Upper lobe of right lung (tissue), 1 donor: ENCODE measurements at places on chromosomes 6 and 20. TPM values are rescaled to one million over a fixed set of nuclear protein-coding genes. Genes with fewer than 3 reads are reported as not detected.

DNA sequence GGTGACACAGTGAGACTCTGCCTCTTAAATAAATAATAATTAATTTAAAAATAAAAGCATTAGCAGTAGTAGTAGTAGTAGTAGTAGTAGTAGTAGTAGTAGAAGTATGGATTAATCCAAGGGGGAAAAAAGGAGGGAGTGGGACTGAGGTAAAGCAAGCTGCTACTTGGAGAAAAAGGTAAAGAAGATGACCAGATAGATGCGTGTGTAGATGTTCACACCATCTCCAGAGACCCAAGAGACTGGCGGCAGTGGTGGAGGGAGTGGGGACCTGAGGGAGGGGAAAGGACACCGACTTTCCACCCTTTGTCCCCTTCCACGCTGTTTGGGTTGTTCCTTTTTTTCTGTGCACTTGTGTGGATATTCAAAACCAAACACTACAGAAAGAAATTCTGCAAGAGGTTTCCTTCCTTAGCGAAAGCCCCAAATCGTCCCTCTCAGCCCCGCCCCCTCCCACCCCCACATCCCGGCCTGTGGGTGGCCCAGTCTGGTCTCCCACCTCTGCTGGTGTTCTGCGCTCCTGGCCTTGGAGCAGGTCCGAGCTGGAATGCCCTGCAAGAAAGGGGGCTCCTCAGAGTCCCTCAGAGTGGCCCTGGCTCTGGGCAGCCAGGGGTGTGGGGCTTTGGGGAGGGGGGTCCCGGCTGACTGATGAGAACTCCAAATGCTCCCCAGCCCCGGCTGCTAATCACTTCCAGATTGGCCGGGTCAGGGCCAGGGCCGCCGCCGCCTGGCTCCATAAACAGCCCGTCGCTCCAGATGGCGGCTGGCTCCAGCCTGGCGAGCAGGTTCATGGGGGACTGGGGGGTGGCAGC, 60.2 kb downstream of the UBE2V1 start:
- no peak for DNase-seq
- H3K4me3 ChIP-seq: no peak overlapping the region
- no peaks in the 10 kb centered on the region for H3K36me3 ChIP-seq
- H3K4me1 ChIP-seq: peaks cover 9% of the 10 kb centered on the region
- no peaks in the 10 kb centered on the region for H3K27me3 ChIP-seq

- H3K27me3 ChIP-seq: no peaks in the 10 kb centered on the region
- H3K36me3 ChIP-seq: no peaks in the 10 kb centered on the region
- H3K4me3 ChIP-seq: no peak overlapping the region
- H3K27ac ChIP-seq: no peak overlapping the region
- DNase-seq: no peak
- no peaks in the 10 kb centered on the region for H3K4me1 ChIP-seq
Observed at GRCh38 chr6:154268486-154268885, 88.1 kb downstream of the IPCEF1 start.

DNA sequence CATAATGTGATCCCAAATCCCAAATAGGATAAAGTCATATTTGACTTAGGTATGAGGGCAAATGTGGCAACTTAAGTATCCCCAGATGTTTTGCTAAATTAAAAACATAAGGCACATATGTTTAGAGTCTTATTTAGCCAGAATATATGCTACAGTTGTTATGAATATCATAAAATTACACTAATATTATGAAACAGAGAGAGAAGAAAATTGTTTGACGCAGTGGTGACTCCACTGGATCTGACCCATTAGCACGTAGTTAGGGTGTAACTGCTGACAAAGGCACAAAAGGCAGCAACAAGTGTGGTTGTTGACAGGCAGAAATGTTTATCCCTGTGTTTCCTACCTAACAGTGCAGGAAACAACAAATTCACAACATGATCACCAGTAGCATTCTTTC, 152.4 kb upstream of the THBS2 start:
- no peak overlapping the region for H3K4me3 ChIP-seq
- H3K36me3 ChIP-seq: no peaks in the 10 kb centered on the region
- H3K4me1 ChIP-seq: no peaks in the 10 kb centered on the region

DNA sequence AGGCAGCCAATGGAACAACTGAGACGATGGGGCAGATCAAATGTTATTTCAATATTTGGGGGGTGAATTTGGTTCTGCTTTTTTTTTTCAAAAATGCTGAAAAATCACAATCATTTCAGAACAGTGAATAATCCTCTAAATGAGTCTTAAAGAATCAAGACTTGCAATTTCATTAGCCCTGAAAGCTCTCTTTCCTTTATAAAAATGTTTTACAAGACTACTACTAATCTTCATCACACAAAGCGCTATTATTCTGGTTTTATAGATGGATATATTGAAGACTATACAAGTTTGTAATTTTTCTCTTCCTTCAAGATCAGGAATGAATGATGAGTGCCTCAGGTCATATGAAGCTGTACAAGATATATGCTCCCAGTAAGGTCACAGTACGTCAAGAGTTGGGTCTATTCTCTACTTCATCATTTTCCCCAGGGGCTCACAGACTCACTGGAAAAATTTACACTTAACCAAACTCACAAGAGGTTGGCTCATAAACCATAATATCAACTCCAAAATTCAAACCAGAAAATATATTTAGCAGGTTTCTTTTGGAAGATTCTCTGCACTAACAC, 19.5 kb downstream of the RNF24 start:
- DNase-seq: no peak
- H3K27me3 ChIP-seq: no peaks in the 10 kb centered on the region
- no peak overlapping the region for H3K27ac ChIP-seq
- no peaks in the 10 kb centered on the region for H3K4me1 ChIP-seq

GRCh38 chr6:99761711-99762110, 155.1 kb downstream of the PRDM13 start:
- no peak overlapping the region for H3K4me3 ChIP-seq
- H3K4me1 ChIP-seq: no peaks in the 10 kb centered on the region
- H3K36me3 ChIP-seq: no peaks in the 10 kb centered on the region
- no peaks in the 10 kb centered on the region for H3K27me3 ChIP-seq

DNA sequence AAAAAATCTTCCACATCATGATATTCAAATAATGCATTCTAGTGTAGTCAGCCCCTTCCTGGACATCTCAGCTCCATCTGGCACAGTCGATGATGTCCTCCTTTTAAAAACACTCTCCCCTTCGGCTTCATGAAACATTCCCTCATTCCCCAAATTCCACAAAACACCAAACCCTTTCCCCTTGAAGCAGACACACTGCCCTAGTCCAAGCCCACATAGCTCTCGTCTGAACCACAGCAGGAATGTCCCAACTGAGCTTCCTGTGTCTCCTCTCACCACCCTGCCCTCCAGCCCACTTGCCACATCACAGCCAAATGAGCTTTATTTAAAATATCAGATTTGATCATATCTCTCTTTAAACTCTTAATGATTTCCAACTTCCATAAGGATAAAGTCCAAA, 106.4 kb upstream of the CARMIL1 start:
- peaks cover 27% of the 10 kb centered on the region for H3K4me1 ChIP-seq
- H3K27me3 ChIP-seq: no peaks in the 10 kb centered on the region

- H3K27ac ChIP-seq: no peak overlapping the region
- DNase-seq: no peak
- no peaks in the 10 kb centered on the region for H3K4me1 ChIP-seq
- H3K36me3 ChIP-seq: no peaks in the 10 kb centered on the region
- H3K4me3 ChIP-seq: no peak overlapping the region
- H3K27me3 ChIP-seq: no peaks in the 10 kb centered on the region
Observed at GRCh38 chr6:84860509-84860908, 96.1 kb upstream of the TBX18 start.

DNA sequence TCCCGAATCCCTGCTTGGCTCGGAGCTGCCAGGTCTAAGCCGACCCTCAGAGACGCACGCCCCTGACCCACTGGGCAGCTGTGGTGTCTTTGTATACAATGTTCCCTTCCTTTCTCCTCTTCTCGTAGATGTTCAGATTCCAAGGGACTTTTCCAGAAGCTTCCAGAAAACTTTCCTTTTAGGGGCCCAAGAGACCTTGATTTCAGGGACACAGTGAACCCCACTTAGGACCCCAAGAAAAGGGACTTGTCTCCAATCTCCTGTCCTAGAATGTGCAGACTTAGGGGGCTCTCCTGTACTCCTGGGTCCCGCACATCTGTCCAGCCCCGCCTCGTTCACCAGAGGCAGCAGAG, 103.5 kb downstream of the EDN3 start:
- no peaks in the 10 kb centered on the region for H3K36me3 ChIP-seq
- H3K4me3 ChIP-seq: no peak overlapping the region
- peaks cover 8% of the 10 kb centered on the region for H3K4me1 ChIP-seq
- no peak overlapping the region for H3K27ac ChIP-seq
- DNase-seq: no peak

DNA sequence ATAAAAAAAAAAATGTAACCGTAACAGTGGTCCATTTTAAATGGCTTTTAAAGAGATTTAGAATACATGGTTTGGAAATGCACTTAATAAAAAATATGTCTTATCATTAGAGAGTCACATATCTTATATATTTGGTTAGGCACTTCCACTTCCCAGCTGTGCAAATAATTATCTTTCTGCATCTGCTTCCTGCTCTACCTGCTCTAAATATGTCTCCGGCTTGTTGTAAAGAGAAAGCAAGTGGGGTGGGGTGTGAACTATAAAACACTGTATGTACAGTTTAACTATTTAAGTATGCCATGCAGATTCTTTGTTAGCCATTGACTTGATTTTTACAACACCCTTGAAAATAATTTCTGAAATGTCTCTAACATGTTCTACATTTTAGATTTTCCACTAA, 106.3 kb downstream of the NKAIN2 start:
- H3K27ac ChIP-seq: no peak overlapping the region
- DNase-seq: no peak
- no peaks in the 10 kb centered on the region for H3K27me3 ChIP-seq
- no peaks in the 10 kb centered on the region for H3K36me3 ChIP-seq
- no peaks in the 10 kb centered on the region for H3K4me1 ChIP-seq

- DNase-seq: no peak
- H3K4me3 ChIP-seq: no peak overlapping the region
- peaks cover 57% of the 10 kb centered on the region for H3K27me3 ChIP-seq
- no peaks in the 10 kb centered on the region for H3K4me1 ChIP-seq
- H3K36me3 ChIP-seq: no peaks in the 10 kb centered on the region
Observed at GRCh38 chr6:50707652-50708300, 5.5 kb upstream of the TFAP2D start.

- H3K4me3 ChIP-seq: no peak overlapping the region
- H3K4me1 ChIP-seq: no peaks in the 10 kb centered on the region
- H3K36me3 ChIP-seq: no peaks in the 10 kb centered on the region
- no peak overlapping the region for H3K27ac ChIP-seq
Observed at GRCh38 chr6:97462938-97463598, 180.1 kb upstream of the MMS22L start.

- DNase-seq: no peak
- no peaks in the 10 kb centered on the region for H3K27me3 ChIP-seq
- H3K36me3 ChIP-seq: no peaks in the 10 kb centered on the region
Observed at GRCh38 chr6:21186479-21187055, 407.0 kb upstream of the SOX4 start.

GRCh38 chr20:63023936-63024571, 17.3 kb upstream of the BHLHE23 start:
- H3K4me1 ChIP-seq: peaks cover 8% of the 10 kb centered on the region
- peaks cover 77% of the 10 kb centered on the region for H3K27me3 ChIP-seq
- H3K27ac ChIP-seq: no peak overlapping the region

GRCh38 chr20:58384821-58385220, 4.2 kb upstream of the VAPB start:
- peaks cover 4% of the 10 kb centered on the region for H3K4me1 ChIP-seq
- no peak for DNase-seq
- no peak overlapping the region for H3K27ac ChIP-seq
- H3K27me3 ChIP-seq: no peaks in the 10 kb centered on the region
- no peak overlapping the region for H3K4me3 ChIP-seq

DNA sequence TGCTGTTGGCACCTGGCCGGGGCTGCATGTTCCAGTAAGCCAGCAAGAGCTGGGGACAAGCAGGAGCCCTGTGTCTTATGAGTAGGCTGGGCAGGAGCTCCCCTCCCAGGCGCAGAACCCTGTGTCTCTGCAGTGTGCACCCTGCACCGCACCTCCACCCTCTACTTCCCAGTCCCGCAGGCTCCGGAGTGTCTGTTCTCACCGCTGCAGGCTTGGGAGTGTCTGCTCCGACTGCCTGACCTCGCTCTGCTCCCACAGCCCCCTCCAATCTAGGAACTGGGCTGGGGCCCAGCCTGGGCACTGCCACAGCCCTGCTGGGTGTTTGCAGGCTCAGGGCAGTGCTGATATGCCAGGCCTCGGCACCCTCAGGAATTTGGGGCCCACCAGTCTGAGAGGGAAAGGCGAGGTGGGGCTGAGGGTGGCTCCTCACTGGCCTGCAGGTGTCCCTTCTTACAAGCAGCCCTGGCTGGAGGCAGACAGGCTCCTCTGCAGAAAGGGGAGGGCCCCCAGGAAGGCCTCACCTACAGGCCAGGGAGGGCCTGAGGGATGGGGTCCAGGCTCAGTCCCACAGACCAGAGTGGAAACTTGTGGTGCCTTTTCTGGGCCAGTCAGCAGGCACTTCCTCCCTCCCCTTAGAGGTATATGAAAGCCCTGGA, 871.6 kb upstream of the GJE1 start:
- H3K27me3 ChIP-seq: no peaks in the 10 kb centered on the region
- DNase-seq: peak; percentile 59
- no peak overlapping the region for H3K4me3 ChIP-seq
- H3K4me1 ChIP-seq: no peaks in the 10 kb centered on the region
- H3K36me3 ChIP-seq: no peaks in the 10 kb centered on the region
- no peak overlapping the region for H3K27ac ChIP-seq

GRCh38 chr6:21478411-21478810, 115.1 kb upstream of the SOX4 start:
- H3K4me3 ChIP-seq: no peak overlapping the region
- DNase-seq: no peak
- no peaks in the 10 kb centered on the region for H3K36me3 ChIP-seq

GRCh38 chr20:36491901-36492617, 49.3 kb upstream of the MYL9 start:
- no peak for DNase-seq
- no peaks in the 10 kb centered on the region for H3K27me3 ChIP-seq
- H3K4me1 ChIP-seq: peaks cover 34% of the 10 kb centered on the region
- no peak overlapping the region for H3K4me3 ChIP-seq
- H3K27ac ChIP-seq: peak overlapping the region; percentile 73

DNA sequence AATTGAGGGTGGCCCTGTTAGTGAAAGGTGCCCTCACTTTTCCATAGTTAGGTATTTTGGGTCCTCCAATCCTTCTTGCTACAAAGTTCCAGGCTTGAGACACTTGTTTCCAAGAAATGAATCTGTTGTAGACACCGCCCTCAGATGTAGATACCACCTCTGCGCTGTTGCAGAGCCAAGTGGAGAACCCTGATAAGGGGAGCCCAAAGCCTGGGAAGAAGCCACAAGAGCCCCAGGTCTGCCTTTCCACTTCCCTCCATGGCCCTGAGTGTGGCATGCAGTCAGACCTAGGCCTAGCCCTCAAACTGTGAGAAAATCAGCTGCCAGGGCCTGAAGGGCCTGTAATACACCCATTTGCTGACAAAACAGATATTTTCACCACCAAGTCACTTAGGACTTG, 37.1 kb downstream of the DTD1 start:
- H3K4me3 ChIP-seq: no peak overlapping the region
- H3K27ac ChIP-seq: no peak overlapping the region
- no peaks in the 10 kb centered on the region for H3K27me3 ChIP-seq
- H3K4me1 ChIP-seq: no peaks in the 10 kb centered on the region

- no peak overlapping the region for H3K27ac ChIP-seq
- H3K36me3 ChIP-seq: peaks cover 27% of the 10 kb centered on the region
- no peak overlapping the region for H3K4me3 ChIP-seq
Observed at GRCh38 chr6:131163886-131164285, 28.6 kb downstream of the AKAP7 start.

Gene PKIB
- 2.1 TPM for total RNA-seq

Gene RPP40
- 5.2 TPM for total RNA-seq

Gene PCK1
- 4.7 TPM for total RNA-seq

Gene HDGFL1
- total RNA-seq: not detected

Gene MICB
- 8.2 TPM for total RNA-seq

Gene HLA-G
- total RNA-seq: 1.6 TPM

Gene FRS3
- total RNA-seq: 8.5 TPM

Gene GHRH
- total RNA-seq: not detected

Gene SNTA1
- 8.6 TPM for total RNA-seq

Gene CFAP61
- total RNA-seq: not detected

Gene BYSL
- total RNA-seq: 11.6 TPM

Gene ZKSCAN4
- 4.5 TPM for total RNA-seq

Gene SIRPD
- total RNA-seq: 0.78 TPM
